ENCODE measurements at places on chromosomes 7 and 10. TPM values are rescaled to one million over a fixed set of nuclear protein-coding genes. Genes with fewer than 3 reads are reported as not detected.

Gene BMPR1A
- 94.7 TPM for total RNA-seq

Gene PLA2G12B
- total RNA-seq = not detected

DNA sequence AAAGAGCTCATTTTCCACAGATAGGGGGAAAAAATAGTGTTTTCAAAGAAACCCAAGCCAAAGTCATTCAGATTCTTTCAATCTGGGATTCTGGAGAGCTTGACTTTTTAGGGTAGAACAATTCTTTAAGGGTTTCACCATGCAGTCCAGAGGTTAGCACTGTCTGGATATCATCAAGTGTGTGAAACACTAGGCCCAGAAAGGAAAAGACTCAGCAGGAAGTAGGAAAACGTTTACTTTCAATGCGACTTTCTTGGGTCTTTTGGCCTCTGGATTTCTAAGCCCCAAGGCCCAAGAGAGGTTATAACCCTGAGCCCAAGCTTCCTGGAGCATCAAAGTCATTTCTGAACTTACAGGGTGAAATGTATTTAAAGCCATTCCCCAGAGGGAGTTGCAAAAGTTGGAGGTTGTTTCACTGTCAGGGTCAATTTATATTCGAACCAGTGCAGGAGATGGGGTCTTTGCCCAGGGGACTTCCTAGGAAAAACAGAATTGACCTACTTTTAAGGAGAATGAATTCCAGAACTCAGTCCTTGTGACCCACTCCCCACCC is 158.0 kb downstream of the C7orf25 start:
- DNase-seq = no peak

Gene RPEL1
- under 0.01 TPM for total RNA-seq

- DNase-seq = peak; percentile 76
These were observed 41.8 kb upstream of the GJD4 start for GRCh38 chr10:35563261-35563891.

Gene GIMAP2
- not detected for total RNA-seq

GRCh38 chr7:35727571-35727970 is 32.6 kb upstream of the HERPUD2 start:
- no peak for DNase-seq

- DNase-seq = no peak
These were observed 80.6 kb upstream of the C1QL3 start for GRCh38 chr10:16602104-16602775.

GRCh38 chr10:80324086-80324485 is 32.5 kb downstream of the DYDC1 start:
- DNase-seq = peak; percentile 16

Gene PGAM2
- not detected for total RNA-seq

- peak; percentile 9 for DNase-seq
These were observed 32.3 kb downstream of the REEP3 start for GRCh38 chr10:63553473-63553872.

GRCh38 chr7:74344132-74344496 is 54.9 kb downstream of the CLIP2 start:
- DNase-seq = peak; percentile 47

- DNase-seq = no peak
These were observed 71.1 kb upstream of the SLC39A12 start for GRCh38 chr10:17880601-17881000.

Gene UCMA
- not detected for total RNA-seq

- no peak for DNase-seq
These were observed 270.5 kb downstream of the CNTNAP2 start for GRCh38 chr7:146387140-146387539.

DNA sequence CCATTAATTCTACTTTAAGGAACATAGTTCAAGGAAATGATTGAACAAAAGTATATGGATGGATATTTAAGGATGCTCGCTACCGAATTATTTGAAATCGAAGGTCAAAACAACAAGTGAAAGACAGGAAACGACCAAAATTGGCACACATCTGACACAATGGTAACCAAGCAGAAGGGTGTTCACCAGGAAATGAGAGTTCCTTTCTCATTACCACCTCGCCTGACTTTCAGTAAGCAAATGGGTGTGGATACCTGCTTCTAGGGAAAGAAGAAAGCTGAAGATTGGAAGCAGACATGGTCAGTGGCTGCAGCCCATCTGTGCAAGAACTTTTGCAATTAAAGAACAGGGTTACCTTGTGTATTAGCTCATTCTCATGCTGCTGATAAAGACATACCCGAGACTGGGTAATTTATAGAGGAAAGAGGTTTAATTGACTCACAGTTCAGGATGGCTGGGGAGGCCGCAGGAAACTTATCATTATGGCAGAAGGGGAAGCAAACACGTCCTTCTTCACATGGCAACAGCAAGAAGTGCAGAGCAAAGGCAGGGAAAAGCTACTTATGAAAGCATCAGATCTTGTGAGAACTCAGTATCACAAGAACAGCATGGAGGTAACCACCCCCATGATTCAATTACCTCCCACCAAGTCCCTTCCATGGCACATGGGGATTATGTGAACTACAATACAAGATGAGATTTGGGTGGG is 6.2 kb upstream of the TMEM273 start:
- DNase-seq = no peak

DNA sequence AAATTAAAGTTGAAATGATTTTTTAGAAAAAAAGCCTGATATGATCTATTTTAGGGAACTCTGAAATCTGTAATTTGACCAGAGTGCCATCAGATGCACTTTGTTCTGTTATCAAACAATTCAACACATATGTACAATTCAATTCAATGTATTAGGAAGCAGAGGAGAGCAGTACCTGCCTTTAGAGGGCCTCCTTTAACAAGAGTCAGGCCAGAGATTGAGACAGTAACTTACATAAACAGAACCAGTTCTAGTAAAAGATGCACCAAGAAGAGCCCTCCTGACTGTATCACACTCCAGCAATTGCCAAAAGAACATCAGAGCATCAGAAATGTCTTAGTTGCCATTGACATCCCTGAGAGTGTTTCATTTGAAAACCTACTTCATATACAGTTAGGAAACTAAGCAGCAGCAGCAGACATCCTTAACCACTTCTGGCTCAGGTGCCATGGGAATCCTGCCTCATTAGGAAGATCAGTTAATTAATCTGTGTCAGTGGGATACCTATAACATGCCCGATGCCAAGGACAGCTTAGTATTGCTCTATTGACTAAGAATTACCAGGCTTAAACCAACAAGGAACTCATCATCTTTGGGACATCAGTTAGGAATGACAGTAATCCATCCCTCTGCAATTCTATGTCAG is 1222.6 kb upstream of the LRRN3 start:
- DNase-seq = no peak

Data from IMR-90 (cell line).